Tibial nerve (tissue), 4 donors: ENCODE measurements at places on chromosomes 6 and 20. TPM values are rescaled to one million over a fixed set of nuclear protein-coding genes. Genes with fewer than 3 reads are reported as not detected.

The PMEPA1 gene
- total RNA-seq, result 10.2 TPM

The OPRM1 gene
- total RNA-seq, result not detected

DNA sequence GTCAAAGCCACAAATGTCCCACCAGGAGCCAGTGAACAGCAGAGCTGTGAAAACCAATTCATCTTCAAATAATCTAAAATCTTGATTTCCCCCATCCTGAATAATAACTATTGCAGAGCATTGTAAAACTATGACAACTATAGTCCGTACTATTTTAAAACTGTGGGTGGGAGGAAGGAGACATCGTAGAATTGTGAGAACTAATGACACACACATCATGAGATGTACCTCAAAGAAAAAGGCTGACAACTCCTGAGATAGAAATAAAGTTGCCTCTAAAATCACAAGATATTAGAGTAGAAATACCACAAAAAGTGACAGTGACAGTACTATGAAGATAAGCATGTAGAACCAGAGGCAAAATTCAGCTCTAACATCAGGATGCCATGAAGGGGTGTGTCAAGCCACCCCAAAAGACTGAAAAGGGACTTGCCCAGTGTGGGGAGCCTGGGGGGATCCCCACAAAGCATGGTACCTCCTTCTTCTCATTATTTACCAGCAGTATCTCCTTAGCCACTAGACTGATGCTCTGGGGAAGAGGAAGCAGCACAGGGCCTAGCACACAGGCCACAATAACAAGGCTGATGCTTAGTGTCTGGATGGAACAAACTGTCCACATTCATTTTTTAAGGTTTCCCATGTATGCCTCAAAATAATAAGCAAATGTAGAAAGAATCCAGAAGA is 13.4 kb downstream of the NAPB start:
- no peak for DNase-seq

The CCR6 gene
- total RNA-seq, result not detected

The ID4 gene
- total RNA-seq, result 34.1 TPM

GRCh38 chr20:37413379-37413778 is 67.4 kb downstream of the SRC start:
- DNase-seq, result no peak

- DNase-seq, result no peak
Measured at GRCh38 chr20:56579301-56579710, 46.3 kb downstream of the FAM209B start.

DNA sequence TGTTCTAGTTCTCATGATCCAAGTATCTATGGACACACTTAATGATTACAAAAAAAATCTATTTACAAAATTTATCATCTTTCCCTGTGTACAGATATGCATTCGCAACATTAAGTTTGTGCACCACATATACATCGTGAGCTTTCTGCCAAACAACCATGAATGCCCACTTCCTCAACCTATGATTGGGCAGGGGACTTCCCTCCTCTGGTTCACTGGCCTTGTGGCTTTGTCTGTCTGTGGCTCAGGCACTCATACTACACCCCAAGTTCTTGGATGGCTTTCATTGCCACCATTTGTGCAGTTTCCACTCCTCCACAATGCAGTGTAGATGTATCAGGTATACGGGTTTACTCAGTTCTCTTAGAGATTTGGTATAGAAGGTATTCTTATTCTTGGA is 74.9 kb downstream of the HS3ST5 start:
- no peak for DNase-seq

DNA sequence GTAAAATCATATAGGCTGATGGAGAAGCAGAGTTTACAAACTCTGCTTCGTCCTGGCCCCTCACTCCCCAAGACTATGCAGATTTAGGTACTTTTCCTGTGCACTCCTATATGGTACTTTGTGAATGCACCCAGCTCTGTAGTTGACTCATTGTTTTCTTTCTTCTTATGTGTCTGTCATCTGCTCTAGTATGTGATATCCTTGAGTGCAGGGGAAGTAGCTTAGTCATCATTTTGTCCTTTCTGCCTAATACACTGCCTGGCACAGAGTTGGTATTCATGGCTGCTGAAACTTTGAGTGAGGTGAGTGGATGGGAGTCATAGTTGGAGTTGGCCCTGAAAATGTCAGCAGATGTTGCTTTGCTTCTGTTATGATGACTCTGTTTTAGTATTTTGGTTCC is 222.6 kb downstream of the RNF144B start:
- DNase-seq, result no peak

DNA sequence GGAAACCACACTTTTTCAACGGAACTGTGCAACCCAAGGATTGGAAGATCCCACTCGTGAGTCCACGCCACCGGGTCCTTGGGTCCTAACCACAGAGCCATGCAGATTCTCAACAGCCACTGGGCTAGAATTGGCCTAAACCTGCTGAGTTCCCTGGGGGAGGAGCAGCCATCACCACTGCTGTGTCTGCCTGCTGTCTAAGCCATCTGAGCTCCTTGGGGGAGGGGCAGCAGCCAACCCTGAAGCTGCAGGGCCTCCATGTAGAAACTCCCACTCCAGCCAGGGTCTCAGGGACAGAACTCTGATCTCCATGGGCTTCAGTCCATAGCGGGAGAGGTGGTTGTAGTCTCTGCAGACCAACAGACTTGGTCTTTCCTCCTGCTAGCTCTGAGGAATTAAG is 154.6 kb upstream of the VGLL2 start:
- no peak for DNase-seq

- DNase-seq, result no peak
Measured at GRCh38 chr20:54510541-54511129, 35.2 kb downstream of the DOK5 start.

The NCR2 gene
- total RNA-seq, result not detected

The PPIL1 gene
- total RNA-seq, result 19.8 TPM

The RGS17 gene
- total RNA-seq, result under 0.01 TPM

- no peak for DNase-seq
Measured at GRCh38 chr20:22629927-22630326, 45.6 kb upstream of the FOXA2 start.

DNA sequence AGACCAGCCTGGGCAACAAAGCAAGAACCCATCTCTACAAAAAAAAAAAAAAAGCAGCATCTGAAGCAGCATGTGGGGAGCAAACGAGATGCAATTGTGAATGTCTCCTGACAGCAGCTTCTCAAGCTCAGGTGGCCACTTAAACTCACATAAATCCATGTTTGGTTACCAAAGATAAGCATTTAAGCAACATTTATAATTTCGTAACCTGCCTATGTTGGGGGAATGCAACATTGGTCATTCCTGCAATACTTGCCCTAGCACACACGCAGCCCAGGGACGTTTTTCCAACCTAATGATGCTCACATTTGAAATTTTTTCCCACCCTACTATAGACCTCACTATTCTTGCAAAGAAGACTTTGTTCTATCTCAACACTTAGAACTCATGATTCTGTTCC is 113.3 kb downstream of the ZFP64 start:
- no peak for DNase-seq

The FBXO5 gene
- 3.9 TPM for total RNA-seq

DNA sequence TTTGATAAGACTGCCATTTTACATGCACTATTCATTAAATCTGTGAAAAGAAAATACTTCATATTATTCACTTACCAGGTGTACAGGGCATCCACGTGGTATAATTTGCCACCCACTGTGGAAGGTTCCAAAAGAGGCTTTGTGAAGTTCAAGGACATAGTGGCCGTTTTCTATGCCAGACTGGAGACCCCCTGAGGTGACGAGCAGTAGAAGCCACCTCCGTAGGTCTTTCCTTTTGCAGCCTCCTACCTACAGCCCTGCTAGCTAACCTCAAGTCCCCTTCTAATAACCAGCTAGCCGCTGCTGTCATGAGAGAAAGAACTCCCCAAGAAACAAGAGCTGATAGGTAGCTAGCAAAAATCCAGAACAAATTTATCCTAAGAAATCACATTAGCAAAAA is 110.5 kb downstream of the ARHGAP18 start:
- no peak for DNase-seq

DNA sequence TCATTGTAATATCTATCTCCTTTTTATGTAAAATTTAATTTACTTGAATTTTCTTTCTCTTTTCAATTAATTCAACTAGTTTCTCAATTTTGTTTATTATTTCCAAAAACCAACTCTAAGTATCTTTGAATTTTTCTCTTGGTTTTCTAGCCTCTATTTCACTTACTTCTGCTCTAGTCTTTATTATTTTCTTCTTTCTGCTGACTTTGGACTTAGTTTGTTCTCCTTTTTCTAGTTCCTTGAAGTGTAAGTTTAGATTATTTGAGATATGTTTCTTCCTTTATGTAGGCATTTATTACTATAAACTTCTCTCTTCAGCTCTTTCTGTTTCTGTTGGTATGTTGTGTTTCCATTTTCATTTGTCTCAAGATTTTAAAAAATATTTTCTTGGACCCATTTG is 70.8 kb downstream of the TNFAIP3 start:
- no peak for DNase-seq

The KCNG1 gene
- total RNA-seq, result 7.0 TPM

DNA sequence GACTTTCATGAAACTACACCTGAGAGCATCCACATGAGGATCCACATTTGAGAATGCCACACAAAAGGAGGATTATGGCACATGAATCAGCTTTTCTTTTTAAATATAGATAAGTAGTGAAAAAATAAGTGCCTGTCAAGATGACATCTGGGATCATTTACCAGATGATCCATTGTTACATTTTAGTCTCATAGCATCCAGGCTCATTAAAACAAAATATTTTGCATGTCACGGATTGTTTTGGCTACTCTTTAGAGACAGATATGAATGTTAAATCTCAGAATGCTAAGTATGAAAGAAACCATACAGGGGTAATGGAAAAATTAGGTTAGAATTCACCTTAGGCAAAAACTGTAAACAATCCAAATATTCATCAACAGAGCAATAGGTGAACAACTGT is 66.7 kb downstream of the MYO6 start:
- DNase-seq, result no peak

DNA sequence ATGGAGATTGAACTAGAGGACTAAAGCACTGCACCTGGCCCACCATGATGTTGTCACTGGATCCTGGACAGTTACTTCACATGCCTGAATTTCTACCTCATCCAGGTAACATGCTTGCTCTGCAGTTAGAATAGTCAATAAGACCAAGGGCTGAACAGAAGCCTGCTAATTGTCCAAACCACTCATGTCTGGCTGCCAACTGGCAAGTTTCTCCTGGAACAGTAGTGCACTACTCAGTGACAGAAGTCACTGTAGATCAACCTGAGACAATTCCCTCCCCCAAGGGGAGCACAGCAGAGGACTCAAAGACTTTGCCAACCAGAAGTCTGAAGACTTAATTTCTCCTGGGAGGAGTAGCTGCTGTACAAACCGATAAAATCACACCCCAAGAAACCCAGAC is 454.6 kb upstream of the MARCKS start:
- no peak for DNase-seq

DNA sequence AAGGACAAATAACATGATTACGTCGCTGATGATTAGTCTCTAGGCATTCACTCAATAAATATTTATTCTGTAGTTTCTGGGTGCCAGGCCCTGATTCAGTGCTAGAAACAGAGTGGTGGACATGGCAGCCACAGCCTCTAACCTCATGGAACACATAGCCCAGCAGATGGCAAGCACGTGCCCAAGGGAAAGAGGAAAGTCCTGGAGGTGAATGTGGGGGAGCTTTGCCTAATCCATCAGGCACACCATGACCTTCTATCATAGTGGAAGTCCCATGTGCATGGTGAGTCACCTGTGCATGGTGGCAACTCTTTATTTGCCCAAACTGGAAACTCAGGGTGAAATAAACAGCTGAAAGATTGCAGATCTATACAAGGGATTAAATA is 143.0 kb upstream of the TNFAIP3 start:
- no peak for DNase-seq

DNA sequence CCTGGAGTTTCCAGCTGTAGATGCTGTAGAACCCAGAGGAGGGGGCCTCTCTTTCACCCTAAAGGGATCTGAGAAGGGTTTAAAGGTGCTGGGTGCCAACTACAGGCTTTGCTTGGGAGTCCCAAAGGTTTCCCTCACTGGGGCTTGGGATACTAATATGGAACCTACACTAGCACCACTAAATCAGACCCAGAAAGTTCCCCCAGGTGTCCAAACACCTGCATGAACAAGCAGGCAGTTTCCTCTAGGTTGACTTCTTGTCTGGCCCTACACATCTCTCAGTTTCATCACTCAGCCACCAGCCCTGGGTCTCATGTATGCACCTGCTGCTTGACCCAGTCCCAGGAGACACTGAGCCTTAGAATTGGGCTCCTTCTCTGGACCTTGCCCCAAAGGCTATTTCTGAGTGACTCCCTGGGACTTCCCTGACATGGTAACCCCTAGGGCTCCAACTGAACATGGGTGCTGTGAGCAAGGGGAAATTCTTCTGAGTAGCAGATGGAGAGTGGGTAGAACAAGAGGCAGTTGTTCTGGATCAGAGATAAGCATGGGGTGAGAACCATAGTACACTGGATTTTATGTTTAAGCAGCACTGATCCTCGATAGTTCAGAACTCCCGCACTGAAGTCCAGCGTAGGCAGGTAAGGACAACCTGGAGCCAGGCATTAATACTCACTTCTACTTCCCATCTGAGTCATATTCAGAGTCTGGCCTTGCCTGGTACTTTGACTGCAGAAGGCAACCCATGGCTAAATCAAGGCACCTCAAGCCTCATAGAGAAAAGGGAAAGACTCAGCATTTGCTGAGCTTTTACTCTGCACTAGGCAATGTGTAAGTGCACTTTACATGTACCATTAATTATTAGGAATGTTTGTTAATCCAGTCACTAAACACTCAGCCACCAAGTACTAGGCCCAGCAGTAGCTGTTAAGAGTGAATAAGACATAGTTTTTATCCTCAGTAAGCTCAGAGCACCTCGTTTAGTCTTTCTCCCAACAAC is 16.8 kb downstream of the BCL2L1 start:
- DNase-seq, result no peak

DNA sequence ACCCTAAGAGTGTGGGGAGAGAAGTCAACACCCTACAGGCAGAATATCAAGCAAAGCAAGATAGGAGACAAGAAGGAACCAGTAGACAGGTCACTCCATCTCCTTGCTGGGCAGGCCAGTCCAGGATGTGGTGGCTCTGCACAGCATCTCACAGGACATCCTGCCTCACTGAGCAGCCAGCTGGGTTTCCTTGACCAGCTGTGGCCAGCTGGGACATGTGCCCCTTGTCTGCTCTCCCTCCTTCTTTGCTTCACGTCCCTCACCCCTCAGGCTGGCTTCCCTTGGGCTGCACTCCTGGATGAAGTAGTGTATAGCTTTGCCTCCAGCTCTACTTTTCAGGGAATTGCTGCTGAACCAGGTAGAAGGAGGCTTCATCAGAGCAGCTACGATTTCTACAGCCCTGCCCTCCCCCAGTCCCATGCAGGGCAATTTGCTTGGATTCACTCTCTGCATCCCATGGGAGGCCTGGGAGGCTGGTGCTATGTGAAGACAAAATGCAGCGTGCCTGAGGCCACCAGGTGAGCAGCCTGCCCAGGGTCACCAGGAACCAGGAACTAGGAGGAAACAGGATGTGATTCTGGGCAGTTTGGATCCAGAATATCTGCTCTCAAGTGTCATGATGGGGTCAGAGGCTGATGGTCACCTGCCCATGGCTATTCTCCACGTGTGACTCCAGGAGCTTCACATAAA is 110.0 kb upstream of the PMEPA1 start:
- no peak for DNase-seq

- no peak for DNase-seq
Measured at GRCh38 chr20:17934141-17934862, 34.3 kb downstream of the SNX5 start.
